Thyroid gland (tissue), 4 donors: ENCODE measurements at places on chromosomes 2 and 18.
A peak's percentile ranks its signal among the peaks of the same experiment; 100 is the strongest.

DNA sequence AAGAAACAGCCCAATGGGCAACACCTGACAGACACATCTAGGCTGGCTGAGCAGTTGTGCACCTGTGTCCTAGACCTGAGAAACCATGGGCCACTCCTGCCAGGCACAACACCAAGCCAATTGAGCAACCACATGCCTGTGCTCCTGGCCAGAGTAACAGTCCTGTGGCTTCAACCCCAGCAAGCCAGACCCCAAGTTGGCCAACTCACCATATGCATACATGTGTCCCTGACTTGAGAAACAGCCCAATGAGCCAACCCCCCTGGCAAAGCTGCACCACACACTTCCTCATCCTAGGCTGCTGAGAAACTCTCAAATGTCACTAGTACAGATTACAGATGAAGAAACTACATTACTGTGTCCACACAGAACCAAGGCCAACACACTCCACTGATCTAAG lies 36.6 kb downstream of the USP34 start:
- DNase-seq = no peak

- no peak for DNase-seq
These were observed 128.3 kb downstream of the LRRC30 start for GRCh38 chr18:7358989-7359726.

- DNase-seq = no peak
These were observed 95.5 kb downstream of the ZNF521 start for GRCh38 chr18:25256439-25256838.

GRCh38 chr2:65357959-65358294 lies 74.5 kb downstream of the SPRED2 start:
- no peak for DNase-seq

GRCh38 chr2:143933946-143934569 lies 585.9 kb downstream of the ZEB2 start:
- DNase-seq = no peak

DNA sequence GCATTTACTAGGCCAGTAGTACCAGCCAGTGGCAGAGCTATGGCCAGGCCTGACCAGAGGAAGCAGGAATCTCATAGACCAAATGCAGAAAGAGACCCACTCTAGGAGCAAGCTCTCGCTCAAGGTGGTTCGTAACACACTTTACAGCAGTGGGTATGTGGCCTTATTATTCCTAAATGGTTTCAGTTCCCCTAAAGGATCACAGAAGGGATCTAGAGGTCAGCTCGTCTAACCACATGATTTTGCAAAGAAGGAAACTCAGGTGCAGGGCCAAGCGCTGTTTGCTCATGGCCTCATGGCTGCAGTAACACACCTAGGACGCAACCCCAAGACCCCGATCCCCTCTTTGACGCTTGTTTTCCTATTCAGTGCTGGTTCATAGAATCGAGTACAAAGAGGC lies 65.5 kb upstream of the ATG16L1 start:
- no peak for DNase-seq

- peak; percentile 26 for DNase-seq
These were observed 1.4 kb upstream of the ANKRD39 start for GRCh38 chr2:96859099-96859649.

DNA sequence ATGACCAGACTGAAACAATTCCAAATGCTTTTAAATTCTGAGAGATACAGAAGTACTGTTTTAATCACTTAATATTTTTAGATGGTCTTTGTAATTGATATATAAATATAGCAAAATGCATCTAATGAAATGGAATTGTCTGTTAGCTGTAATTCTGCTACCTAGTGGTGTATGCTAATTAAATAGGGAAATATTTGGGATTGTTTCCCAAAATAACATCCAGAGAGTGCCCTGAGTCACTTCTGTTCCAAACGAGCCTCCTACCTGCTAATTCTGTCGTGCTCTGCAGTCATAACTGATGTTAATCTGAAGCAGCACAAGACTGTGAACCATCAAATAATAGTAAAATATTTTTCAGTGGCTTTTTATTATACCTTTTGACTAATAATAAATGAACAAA lies 71.4 kb upstream of the NOSTRIN start:
- DNase-seq = no peak

DNA sequence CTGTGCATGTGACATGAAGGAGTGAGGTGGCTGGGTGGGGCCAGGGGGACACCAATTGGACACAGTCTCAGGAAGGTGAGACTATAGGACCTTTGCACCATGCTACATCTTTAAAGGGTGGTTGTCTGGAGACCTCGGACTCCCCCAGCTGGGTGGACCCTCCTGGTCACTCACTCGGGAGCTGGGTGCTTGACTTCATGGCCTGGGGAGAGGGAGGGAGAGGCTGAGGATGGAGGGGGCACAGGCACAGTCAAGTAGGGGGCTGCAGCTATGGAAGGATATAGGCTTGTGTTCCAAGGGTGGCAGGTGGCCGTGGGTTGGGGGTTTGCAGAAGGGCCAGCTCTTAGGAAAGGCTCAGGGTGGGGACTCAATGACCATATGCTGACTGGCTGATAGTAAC lies 7.1 kb upstream of the CELF4 start:
- DNase-seq = no peak

GRCh38 chr2:44537264-44537663 lies 175.5 kb downstream of the CAMKMT start:
- no peak for DNase-seq

- DNase-seq = no peak
These were observed 235.4 kb downstream of the TXNL1 start for GRCh38 chr18:56402872-56403516.
